CD8-positive, alpha-beta memory T cell (primary cell): ENCODE measurements at places on chromosomes 7 and 10. TPM values are rescaled to one million over a fixed set of nuclear protein-coding genes. Genes with fewer than 3 reads are reported as not detected.

Gene NPTX2
- not detected for total RNA-seq

DNA sequence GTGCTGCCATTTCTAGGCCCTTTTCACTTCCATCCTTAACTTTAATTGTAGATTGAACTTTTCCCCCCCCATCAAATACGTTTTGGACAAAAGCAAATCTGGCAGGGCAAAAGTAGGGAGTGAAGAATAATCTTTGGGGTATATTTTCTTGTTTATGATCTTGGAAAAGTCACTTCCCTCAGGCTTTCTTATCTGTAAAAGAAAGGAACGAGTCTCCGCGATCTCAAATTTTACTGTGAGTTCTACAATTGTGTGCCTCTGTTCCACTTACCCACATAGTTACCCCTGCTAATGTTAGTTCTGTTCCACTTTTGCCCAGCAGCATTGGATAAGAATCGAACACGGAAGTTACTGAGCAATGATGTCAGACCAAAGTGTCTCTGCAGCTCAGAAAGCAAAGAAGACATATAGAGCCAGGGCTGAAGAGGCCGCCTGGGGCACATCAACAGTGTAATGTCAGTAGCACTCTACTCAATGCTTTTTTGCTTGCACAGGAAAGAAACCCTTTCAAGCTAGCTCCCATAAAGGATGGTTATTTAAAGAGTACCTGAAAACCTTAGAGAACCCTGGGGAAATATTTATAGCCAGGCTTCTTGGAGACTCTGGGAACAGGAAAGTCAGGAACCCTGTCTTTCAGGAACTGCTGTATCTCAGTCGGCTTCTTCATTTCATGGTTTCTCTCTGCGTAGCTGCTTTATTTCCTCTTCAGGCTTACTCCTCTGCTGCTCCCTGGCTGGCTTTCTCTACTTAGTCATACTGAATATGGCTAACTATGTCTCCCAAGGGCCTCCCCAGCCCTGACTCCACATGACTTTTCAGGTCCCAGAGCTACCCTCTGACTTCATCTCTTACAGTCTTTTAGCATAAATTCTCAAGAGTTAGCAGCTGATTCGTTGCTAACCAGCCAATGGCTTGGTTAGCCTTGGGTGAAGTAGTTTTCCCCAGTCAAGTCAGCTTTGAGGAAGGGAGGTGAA is 123.7 kb upstream of the FAM3C start:
- H3K27me3 ChIP-seq = no peaks in the 10 kb centered on the region
- H3K4me3 ChIP-seq = no peak overlapping the region
- DNase-seq = no peak
- no peak overlapping the region for H3K27ac ChIP-seq

DNA sequence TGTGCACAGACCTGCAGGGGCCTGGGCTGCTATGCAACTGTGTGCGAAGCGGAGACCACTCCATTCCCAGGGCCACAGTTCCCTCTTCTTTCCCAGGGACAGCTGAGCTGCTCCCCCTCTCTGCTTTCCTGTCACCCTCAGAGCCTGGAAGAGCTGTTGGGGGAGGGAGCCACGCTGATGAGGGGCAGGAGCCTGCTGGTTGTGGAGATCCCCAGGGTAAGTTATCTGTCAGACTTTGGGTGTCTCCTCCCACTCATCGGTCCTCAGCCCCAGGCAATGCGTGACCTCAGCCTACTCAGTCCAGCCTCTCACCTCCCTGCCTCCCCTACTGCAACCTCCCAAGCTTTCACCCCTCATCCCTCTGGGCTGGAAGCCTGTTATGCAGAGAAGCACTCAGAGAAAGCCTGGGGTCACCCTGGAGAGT is 53.5 kb downstream of the ZNF467 start:
- DNase-seq = no peak
- peaks cover 10% of the 10 kb centered on the region for H3K4me1 ChIP-seq
- peaks cover 10% of the 10 kb centered on the region for H3K36me3 ChIP-seq
- H3K27me3 ChIP-seq = no peaks in the 10 kb centered on the region
- no peak overlapping the region for H3K4me3 ChIP-seq
- H3K27ac ChIP-seq = peak overlapping the region; percentile 67

DNA sequence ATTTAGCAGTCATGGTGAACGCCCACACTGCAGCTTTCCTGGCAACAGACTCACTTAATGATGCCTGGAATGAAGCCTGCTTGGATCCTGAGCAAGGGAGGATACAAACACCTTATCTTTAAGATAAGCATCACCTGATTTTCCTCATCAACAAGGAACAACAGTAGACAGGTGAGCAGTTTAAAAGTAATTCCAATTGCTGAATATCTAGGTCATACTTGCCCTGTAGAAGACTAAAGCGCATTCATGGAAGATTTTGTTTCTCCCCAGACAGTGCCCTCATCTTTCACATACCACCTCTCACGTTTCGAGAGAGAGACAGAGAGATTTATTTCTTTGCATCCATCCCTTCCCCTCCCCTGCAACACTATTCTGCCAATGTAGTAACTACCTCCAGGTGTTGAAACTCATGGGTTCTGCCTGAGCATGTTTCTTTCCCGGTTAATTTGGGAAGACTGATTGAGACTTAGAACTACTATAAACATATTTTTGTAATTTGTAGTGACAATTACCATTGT is 660.7 kb downstream of the PARD3 start:
- DNase-seq = no peak
- no peak overlapping the region for H3K4me3 ChIP-seq

DNA sequence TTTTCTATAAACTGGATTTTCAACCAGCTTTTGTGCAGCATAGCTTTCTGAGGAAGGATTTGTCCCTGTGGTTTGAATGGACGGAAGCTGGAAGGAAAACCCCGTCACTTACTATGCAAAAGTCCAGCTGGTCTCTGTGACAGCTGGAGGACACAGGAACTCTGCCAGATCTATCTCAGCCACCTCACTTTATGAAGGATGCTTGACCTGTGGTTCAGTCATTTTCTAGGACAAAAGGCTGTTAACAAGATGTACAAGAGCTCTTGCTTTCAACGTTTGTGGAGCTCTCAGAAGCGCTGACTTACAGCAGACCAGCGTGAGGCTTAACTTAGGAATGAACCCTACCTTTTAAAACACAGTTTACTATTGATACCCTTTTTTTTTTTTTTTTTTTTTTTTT is 90.8 kb downstream of the CREM start:
- no peak for DNase-seq
- H3K27ac ChIP-seq = no peak overlapping the region
- no peaks in the 10 kb centered on the region for H3K4me1 ChIP-seq
- H3K27me3 ChIP-seq = no peaks in the 10 kb centered on the region
- H3K36me3 ChIP-seq = no peaks in the 10 kb centered on the region

GRCh38 chr10:119299531-119299930 is 92.2 kb downstream of the GRK5 start:
- no peak overlapping the region for H3K27ac ChIP-seq
- no peaks in the 10 kb centered on the region for H3K27me3 ChIP-seq
- no peaks in the 10 kb centered on the region for H3K36me3 ChIP-seq
- DNase-seq = no peak
- H3K4me1 ChIP-seq = peaks cover 57% of the 10 kb centered on the region
- H3K4me3 ChIP-seq = no peak overlapping the region

DNA sequence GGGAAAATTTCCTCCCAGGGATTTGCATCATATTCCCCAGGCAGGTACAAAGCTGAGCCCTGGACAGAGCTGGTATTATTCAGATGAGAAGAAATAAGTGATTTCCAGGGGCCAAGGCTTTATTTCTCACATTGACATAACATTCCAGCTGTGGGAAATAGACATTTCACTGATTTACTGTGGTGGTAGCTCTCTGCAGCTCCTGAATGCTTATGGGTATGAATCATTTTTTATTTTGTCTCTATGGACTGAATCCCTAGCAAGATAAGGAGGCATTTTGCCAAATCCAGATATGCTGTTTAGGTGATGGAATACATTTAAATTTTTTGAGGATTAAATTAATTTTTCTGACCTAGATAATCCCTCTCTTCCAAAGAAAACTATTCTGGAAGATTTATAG is 97.9 kb downstream of the MTPN start:
- no peak overlapping the region for H3K4me3 ChIP-seq
- no peaks in the 10 kb centered on the region for H3K27me3 ChIP-seq
- H3K36me3 ChIP-seq = no peaks in the 10 kb centered on the region
- H3K27ac ChIP-seq = no peak overlapping the region

DNA sequence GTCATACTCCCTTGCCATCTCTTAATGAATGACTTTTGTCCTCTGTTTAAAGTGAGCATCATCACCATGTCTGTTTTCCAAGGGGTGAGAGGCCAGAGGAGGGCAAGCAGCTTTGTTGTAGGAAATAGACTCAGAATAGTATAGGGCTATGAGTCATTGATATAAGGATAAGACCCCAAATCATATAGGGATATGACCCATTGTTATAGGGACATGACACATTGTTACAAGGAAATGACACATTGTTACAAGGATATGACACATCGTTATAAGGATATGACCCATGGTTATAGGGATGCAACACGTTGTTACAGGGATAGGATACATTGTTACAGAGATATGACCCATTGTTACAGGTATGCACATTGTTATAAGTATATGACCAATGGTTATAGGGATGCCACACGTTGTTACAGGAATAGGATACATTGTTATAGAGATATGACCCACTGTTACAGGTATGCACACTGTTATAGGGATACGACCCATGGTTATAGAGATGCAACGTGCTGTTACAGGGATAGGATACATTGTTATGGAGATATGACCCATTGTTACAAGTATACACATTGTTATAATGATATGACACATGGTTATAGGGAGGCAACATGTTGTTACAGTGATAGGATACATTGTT is 311.1 kb upstream of the ADARB2 start:
- no peaks in the 10 kb centered on the region for H3K36me3 ChIP-seq
- H3K27ac ChIP-seq = no peak overlapping the region
- H3K4me3 ChIP-seq = no peak overlapping the region
- H3K4me1 ChIP-seq = no peaks in the 10 kb centered on the region
- no peak for DNase-seq

GRCh38 chr7:130419658-130420057 is 21.2 kb downstream of the CEP41 start:
- no peak for DNase-seq
- H3K27me3 ChIP-seq = no peaks in the 10 kb centered on the region
- H3K27ac ChIP-seq = no peak overlapping the region
- H3K36me3 ChIP-seq = no peaks in the 10 kb centered on the region

- DNase-seq = no peak
- no peak overlapping the region for H3K27ac ChIP-seq
- H3K36me3 ChIP-seq = no peaks in the 10 kb centered on the region
- no peaks in the 10 kb centered on the region for H3K27me3 ChIP-seq
- no peaks in the 10 kb centered on the region for H3K4me1 ChIP-seq
Observed at GRCh38 chr7:52956379-52956915, 79.0 kb upstream of the POM121L12 start.
